Stimulated activated CD8-positive, alpha-beta memory T cell treated with anti-CD3 and anti-CD28 coated beads, Interleukin-2, amount 100 ng/mL, for 1 hour (primary cell): ENCODE measurements at places on chromosomes 4 and X.

GRCh38 chr4:27020203-27020602, 159.6 kb downstream of the STIM2 start:
- DNase-seq, result no peak

GRCh38 chrX:56788717-56789122, 59.7 kb downstream of the NBDY start:
- DNase-seq, result no peak

- no peak for DNase-seq
Measured at GRCh38 chrX:128106630-128107029, 54.4 kb upstream of the ACTRT1 start.

DNA sequence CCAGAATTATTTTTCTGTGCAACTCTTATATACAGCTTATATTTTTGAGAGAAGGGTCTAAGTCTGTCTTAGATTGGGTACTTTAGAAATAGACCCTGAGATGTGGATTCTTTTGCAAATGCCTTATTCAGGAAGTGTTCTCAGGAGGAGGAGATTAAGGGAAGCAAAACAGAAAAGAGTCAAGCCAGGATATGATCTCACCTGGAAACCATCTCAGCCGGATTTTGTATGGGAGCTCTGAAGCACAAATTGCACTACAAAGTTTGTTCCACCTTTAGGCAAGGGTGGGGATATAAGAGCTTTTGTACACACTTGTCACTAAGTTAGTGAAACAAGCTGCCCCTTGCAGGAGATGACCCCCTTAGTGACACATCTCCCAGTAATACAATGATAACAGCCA, 121.2 kb upstream of the GRPR start:
- DNase-seq, result no peak

GRCh38 chr4:45621971-45622370, 501.9 kb downstream of the GABRG1 start:
- no peak for DNase-seq

- no peak for DNase-seq
Measured at GRCh38 chrX:119970574-119970973, 27.0 kb upstream of the NKAP start.

DNA sequence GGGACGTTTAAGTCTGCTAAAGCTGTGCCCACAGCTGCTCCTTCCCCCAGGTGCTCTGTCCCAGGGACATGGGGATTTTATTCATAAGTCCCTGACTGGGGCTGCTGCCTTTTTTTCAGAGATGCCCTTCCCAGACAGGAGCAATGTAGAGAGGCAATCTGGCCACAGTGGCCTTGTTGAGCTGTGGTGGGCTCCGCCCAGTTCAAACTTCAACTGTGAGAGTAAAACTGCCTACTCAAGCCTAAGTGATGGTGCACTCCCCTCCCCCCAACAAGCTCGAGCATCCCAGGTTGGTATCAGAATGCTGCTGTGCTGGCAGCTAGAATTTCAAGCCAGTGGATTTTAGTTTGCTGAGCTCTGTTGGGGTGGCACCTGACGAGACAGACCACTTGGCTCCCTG, 1371.4 kb downstream of the ADGRL3 start:
- no peak for DNase-seq

- no peak for DNase-seq
Measured at GRCh38 chr4:54096295-54096962, 3.5 kb upstream of the GSX2 start.

GRCh38 chr4:145619639-145619996, 433 bp downstream of the MMAA start:
- DNase-seq, result no peak

DNA sequence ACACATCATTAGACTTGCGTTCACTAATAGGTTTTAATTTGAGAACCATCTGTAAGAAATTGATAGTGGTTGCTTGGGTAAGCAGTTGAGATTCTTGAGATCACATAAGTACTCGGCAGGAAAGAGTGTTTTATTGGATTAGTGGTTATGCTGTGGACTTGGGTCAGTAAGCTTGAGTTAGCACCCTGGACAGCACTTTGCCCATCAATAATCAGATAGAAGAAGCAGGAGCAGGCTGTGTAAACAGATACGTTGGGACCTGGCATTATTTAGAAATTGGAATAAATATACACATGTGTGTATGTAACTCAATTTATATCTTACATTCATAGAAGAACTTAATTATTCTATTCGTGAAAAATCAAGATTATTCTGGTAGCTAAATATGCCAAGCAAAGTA, 357.5 kb upstream of the SMIM31 start:
- DNase-seq, result no peak

DNA sequence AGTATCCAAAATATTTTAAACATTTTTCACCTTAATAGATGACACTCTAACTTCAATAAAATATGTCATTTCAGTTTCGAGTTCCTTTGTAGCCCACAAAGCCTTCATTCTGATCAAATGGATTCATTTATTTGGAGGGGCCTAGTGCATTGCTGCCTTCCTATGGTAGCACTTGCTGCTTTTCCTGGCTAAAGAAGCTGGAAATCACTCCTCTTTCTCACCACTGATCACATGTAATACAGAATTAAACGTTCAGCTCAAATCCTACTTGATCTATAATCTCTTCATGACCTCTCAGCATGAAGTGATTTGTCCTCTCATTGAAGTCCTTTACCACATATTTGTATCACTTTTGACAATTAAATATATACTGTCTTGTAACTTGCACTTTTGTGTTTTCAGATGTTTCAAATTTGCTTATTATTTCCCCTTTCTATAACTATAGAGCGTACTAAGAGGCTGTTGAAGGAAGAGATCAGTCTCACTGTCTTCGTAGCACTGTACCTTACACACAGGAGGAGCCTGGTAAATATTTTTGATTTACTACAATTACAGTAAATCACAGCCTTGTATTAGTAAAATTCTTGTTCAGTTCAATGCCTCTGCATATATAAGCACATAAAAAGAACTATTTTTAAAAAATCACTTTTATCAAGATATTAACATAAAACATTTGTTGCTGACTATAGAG, 555 bp downstream of the CFI start:
- DNase-seq, result no peak

GRCh38 chr4:121156822-121157769, 7.0 kb downstream of the TNIP3 start:
- DNase-seq, result no peak

DNA sequence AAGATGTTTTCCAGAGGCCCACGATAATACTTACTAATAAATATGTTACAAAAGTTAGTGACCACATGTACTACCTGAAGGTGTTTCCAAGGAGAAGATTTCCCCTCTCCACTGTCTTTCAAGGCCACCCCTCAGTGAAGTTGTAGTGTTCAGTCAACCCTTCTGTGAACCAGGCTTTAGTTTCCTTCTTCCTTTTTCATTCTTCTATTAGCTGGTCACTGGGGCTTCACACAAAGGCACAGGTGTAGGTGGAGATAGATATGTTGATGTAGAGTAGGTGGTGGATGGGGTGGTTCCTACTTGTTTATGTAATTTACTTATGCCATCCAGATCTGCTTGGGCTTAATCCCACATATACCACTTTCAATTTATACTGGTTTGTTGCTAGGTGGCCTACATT, 43.3 kb upstream of the ADAM29 start:
- no peak for DNase-seq

- DNase-seq, result peak; percentile 37
Measured at GRCh38 chrX:120308959-120309872, 2.0 kb downstream of the TMEM255A start.

DNA sequence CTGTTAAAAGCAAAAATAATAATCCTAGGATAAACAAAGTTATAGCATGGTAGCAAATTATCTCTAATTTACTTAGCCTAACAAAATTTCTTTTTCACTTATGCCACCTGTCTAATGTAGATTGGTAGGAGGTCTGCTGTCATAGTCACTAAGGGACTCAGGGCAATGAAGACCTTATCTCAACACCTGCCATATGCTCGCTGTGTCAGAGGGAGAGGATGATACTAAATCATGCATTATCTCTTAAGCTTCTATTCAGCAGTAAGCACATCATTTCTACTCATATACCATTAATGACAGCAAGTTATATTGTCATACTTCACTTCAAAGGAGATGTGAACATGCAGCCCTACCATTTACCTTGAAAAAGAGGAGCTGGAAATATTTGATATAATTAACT, 44.1 kb downstream of the AFM start:
- DNase-seq, result no peak

DNA sequence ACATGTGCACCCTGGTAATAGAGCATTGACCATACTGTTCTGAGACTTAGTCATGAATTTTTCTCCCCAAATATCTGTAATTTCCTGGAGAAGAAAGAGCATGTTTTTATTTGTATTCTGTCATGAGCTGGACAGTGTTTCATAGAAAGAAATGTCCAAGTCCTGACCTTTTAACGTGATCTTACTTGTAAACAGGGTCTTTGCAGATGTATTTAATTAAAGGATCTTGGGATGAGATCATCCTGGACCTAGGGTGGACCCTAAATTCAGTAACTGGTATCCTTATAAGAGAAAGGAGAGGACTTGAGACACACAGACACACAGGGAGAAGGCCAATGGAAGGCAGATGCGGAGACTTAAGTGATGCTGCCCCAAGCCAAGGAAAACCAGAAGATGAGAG, 3.6 kb downstream of the ADGRA3 start:
- DNase-seq, result no peak

DNA sequence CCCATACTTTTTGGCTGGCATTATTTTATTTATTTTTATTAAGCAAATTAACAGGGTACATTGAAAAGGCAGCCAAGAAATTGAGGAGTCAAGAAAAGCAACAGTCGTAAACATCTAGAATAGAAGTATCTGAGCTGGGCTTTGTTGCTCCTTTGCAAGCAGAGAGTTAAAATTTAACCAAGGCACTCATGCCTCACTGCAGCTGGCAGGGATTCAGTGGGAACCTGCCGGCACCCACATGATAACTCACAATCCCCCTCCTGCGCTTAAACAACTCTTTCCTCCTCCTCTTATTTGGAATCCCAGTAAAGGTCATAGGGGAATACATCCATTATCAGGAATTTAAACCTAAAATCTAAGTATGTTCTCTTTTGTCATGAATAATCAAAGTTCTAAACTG, 115.5 kb downstream of the SOX3 start:
- DNase-seq, result no peak

DNA sequence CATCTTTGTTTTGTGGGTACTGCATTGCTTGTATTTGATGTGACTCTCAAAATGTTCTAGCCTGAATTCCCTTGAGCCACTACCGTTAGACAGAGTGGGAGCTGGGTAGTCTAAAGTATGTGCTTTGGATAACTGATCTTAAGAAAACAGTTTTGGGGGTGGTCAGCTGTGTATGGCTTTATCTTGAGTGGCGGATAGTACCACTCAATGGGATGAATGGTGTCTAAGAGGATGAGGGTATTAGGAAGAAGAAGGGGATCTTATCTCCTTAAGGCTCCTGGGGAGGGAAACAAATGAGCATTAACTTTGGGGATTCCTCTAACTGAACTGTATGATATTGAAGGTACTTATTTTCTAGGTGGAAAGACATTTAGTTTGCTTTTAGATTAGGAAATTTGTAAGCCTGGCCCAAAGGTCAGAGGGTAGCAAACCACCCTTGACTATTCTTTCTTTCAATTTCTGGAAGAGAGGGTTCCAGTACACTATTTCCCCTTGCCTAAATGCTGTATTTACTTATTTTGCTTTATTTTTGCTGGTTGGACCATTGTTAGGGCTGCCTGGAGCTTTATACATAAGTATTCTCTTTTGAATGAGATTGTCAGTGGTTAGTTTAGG, 11.3 kb downstream of the BMP2K start:
- DNase-seq, result no peak

- DNase-seq, result no peak
Measured at GRCh38 chr4:1826531-1827350, 29.2 kb downstream of the LETM1 start.

DNA sequence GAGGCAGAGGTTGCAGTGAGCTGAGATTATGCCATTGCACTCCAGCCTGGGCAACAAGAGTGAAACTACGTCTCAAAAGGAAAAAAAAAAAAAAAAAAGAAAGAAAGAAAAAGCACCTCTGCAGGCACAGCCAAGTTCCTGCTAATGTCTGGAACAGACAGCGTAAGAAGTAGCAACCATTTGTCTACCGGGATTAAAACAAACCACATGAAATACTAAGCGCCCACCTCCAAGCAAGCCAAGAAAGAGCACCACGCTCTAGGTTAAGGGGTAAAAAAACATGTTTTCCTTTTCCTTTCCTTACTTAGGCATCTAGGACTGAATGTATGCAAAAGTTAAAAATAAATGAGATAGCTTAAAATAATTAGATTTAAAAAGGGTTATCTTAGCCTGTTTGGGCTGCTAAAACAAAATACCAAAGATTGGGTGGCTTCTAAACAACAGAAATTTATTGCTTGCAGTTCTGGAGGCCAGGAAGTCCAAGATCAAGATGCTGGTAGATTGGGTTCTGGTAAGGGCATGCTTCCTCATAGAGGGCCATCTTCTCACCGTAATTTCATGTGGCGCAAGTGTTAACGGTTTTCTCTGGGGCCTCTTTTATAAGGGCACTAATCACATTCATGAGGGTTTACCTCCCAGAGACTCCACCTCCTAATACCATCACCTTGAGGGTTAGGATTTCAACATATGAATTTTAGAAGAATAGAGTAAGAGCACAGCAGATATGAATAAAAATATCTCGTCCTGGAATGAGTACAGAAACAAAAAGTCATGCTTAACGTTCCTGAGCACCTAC, 12.3 kb downstream of the GPC4 start:
- DNase-seq, result no peak

- no peak for DNase-seq
Measured at GRCh38 chr4:26406346-26406975, 83.8 kb downstream of the CCKAR start.

DNA sequence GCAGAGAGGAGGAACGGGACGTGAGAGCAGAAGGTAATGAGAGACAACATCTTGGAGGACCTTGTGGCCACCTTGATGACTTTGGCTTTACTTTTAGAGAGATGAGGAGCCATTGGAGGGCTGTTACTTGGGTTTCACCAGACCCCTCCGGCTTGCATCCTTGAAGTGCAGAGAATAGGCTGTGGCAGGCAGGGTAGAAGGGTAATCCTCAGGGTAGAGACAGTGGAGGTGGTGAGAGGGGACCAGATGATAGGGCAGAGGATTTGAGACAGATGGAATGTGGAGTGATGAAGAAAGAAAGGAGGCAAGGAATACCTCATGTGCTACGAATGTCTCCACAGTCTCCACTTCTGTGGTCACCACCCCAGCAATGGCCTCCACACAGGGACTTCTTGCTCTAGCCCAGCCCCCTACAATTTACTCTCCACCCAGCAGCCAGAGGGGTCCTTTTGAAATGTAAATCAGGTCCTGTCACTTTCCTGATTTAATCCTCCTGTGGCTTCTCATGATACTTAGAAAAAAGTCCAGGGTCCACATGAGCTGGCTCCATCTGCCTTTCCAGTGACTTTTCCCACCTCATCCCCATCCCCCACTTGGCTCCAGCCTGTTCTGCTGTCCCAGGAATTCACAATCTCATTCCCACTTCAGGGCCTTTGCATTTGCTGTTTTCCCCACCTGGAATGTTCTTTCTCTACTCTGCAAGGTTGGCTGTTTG, 115.0 kb downstream of the PJA1 start:
- DNase-seq, result no peak

DNA sequence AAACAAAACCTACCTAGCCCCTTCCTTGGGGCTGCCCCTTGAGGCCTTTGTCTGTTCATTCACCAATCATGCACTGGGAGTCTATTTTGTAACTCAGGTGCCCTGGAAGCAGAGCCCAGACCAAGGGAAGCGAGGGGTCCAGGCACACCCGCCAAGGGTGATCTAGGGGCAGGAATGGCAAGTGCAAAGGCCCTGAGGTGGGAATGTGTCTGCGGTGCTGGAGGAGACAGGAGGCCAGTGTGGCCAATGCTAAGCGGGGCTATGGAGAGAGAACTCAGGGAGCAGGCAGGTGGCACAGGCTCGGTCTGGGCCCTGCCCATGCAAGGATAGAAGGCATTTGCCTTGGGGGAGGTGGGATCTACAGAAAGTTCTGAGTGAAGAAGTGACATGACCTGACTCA, 3.5 kb upstream of the SH3BP2 start:
- DNase-seq, result no peak
